ENCODE measurements at places on chromosomes 3 and 15.

- no peak for DNase-seq
Measured at GRCh38 chr3:178437236-178437635, 99.0 kb upstream of the KCNMB2 start.

- DNase-seq, result no peak
Measured at GRCh38 chr3:71384837-71385716, 198.5 kb downstream of the FOXP1 start.

- no peak for DNase-seq
Measured at GRCh38 chr3:117763561-117763960, 1054.0 kb downstream of the TUSC7 start.

GRCh38 chr15:72770673-72771328 lies 12.8 kb downstream of the ADPGK start:
- DNase-seq, result peak; percentile 19

- DNase-seq, result no peak
Measured at GRCh38 chr3:13780432-13781176, 99.3 kb downstream of the WNT7A start.

GRCh38 chr15:33064878-33065277 lies 129.6 kb downstream of the FMN1 start:
- DNase-seq, result no peak

GRCh38 chr15:66830358-66830757 lies 128.3 kb downstream of the SMAD6 start:
- DNase-seq, result no peak

GRCh38 chr3:71300951-71301393 lies 282.6 kb downstream of the FOXP1 start:
- no peak for DNase-seq

- no peak for DNase-seq
Measured at GRCh38 chr15:59353994-59354416, 18.7 kb downstream of the MYO1E start.

DNA sequence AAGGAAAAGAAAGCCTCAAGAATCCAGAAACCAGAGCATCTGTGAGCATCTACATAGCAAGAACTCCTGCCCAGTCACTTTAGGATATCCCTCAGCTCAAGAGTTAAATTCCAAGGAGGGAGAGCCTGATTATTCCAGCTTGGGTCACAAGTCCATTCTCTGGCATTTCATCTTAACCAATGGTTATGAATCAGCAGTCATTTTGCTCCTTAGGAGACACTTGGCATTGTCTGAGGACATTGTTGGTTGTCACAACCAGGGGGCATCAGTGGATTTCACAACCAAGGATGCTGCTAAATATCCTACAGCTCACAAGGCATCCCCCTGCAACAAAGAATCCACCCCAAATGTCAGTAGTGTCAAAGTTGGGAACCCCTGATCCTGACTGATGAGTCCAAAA lies 51.0 kb upstream of the LMCD1 start:
- DNase-seq, result no peak

All from NAMALWA (cell line).